ENCODE measurements at places on chromosomes 11 and 22. TPM values are rescaled to one million over a fixed set of nuclear protein-coding genes. Genes with fewer than 3 reads are reported as not detected.

GRCh38 chr22:19843107-19843856, 11.4 kb downstream of the GNB1L start:
- no peak for DNase-seq

GRCh38 chr11:126026579-126026978, 36.1 kb downstream of the CDON start:
- no peak for DNase-seq

- DNase-seq, result peak; percentile 75
These were observed 33.8 kb downstream of the OR2AG2 start for GRCh38 chr11:6737872-6738466.

DNA sequence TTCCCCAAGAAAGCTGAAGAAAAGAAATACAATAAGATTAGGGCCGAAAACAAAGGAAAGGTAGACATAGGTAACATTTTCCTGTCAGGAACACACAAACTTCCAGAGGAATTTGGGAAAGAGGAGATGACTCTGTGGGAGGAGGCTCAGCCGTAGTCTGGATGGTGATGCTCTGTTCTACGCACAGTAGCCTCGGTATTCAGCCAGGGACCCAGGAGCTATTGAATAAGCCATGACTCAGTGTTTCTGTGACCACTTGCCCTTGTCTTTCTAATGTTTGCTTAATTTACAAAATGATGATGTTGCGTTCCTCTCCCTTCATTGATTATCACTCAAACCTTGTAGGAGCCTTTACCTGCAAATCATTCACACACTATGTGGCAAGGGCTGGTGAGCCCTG, 745.0 kb downstream of the NTM start:
- no peak for DNase-seq

GRCh38 chr11:123291201-123291869, 96.3 kb upstream of the CLMP start:
- DNase-seq, result no peak

- DNase-seq, result no peak
These were observed 53.0 kb upstream of the PRR5 start for GRCh38 chr22:44648821-44649565.

DNA sequence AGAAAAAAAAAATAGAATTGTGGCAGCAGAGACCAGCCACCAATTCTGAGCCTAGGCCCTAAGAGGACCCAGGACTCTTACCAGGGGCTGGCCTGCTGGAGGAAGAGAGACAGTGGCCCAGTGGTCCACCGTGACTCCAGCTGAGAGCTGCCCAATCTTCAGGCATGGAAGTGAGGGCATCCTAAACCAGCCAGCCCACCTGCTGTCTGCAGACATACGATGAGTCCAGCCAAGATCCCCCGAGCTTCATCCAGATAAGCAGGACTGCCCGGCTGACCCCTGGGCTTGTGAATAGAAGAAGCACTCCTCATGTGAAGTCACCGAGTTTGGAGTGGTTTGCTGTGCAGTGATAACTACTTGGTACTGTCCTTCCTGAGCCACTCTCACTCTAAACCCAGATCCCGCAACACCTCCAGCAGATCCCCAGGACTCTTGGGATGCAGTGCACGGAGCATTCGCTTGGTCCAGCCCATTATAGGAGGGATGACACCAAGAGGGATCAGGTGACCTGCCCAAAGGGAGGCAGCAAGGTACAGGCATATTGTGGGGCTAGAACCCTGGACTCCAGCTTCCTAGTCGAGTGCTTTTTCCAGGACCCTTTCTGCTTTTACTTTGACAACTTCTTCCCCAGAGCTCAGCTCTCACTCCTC, 41.7 kb upstream of the FGF3 start:
- DNase-seq, result no peak

DNA sequence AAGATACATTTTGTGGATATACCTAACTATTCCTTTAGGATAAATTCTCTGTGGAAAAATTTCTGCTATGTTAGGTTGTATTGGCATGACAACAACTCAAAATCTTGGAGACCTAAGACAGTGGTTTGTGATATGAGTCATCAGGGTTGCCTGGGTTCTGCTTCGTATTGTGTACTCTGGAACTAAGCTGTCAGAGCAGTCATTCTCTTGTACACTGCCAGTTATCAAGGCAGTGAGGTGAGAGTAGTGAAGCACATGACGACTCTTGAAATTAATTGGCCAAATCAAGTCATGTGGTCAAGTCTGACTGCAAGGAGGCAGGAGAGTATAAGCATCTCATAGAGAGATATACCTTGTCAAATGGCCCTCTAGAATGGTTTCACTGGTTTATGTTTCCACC, 104.4 kb downstream of the FANCF start:
- DNase-seq, result no peak

- peak; percentile 8 for DNase-seq
These were observed 729 bp downstream of the IL17RA start for GRCh38 chr22:17085277-17086181.

- DNase-seq, result no peak
These were observed 151.7 kb downstream of the ATXN10 start for GRCh38 chr22:45823336-45823735.

GRCh38 chr11:10481560-10482349, 26.7 kb downstream of the AMPD3 start:
- DNase-seq, result no peak

GRCh38 chr22:39949964-39950737, 10.0 kb upstream of the TMA7B start:
- no peak for DNase-seq

DNA sequence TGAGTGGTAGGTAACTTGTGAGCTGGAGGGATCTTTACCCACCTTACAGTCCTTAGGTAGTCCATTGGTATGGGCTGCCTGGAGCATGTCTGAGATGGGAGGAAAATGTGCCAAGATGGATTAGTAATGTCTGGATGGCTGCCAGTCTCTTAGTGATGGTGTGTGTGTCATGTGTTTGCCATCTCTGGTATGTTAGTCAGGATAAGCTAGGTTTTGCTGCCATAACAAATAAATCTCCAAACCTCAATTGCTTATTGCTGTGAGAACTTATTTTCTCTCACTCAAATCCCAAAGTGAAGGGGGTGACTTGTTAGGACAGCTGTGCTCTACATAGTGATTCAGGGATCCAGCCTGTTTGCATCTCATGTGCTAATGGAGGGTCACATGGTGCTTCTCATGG, 40.9 kb upstream of the MYEOV start:
- DNase-seq, result no peak

DNA sequence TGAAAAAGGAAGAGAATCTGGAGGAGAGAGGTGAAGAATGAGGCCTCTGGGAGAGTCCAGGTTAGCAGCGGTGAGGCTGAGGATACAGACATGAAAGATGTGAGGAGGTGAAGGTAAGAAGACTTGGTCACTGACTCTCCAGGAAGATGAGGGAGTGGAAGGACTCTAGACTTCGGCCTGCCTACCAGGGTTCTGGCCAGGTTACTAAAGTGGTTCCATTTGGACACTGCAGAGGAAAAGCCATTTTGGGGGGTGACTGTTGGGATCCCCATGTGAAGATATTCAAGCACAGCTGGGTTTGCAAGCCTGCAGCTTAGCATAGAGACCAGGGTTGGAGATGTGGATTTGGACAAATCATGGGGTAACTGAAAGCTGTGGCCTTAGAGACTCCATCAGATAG, 7.8 kb downstream of the DCHS1 start:
- DNase-seq, result no peak

DNA sequence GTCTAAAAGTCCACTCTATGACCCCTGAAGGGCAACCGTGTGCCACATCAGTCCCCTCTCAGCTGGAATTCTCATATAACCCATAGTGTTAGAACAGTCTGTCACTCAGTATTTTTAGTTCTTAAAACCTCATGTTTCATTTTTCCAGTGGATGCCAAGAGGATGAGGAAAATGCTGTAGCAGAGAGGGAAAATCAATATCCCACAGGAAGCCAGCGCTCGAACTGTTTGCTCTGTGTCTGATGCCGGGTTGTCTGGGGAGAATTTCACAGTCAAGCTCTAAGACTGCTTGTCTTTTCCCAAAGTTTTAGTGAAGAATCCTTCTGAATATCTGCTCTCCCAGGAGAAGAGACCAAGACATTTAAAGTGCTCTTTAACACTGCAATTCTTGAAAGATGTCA, 360.9 kb downstream of the OPCML start:
- DNase-seq, result no peak

- no peak for DNase-seq
These were observed 53.2 kb upstream of the APOA1 start for GRCh38 chr11:116890607-116891006.

DNA sequence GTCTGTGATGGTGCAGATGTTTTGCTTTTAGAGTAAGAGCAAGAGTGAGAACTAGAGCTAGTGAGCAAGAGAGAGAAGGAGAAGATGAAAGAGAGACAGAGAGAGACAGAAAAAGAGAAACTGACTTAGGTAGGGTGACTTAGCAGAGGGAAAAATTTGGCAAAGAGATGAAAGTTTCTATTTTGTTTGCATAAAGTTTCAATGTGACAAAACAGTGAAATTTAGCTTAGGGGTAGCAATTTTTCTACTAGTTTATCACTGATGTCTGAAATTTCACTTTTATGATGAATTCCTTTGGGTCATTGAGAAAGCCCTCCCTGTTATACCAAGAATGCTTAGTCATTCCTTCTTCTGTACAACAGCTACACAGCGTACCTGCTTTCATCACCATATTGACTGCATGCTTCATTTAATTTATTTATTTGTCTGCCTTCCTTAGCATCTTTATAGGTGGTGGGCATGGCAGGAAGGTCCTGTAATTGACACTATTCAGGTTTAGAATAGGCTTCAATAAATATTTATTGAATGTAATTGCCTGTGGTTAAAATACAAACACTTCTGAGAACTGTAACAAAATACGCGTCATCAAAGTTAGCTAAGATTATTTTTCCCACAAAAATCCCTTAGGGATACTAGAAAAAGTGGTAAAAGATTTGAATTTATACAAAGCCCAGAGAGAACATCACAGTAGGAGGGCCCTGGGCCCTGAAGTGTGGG, 19.9 kb upstream of the CTSC start:
- no peak for DNase-seq

DNA sequence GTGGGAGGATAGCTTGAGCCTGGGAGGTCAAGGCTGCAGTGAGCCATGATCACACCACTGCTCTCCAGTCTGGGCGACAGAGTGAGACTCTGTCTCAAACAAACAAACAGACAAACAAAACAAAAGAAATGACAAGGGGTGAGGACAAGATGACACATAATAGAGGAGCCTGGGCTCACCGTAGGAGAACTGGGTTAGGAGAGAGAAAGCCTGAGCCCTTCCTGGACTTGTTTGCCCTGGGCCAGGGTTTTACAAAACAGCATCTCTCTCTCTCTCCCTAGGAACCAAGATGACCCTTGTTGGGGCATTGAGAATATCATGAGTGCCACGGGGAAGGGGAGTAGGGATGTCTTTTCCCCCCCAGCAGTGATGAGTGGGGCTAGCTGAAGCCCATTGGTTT, 15.7 kb downstream of the ROBO3 start:
- DNase-seq, result no peak

DNA sequence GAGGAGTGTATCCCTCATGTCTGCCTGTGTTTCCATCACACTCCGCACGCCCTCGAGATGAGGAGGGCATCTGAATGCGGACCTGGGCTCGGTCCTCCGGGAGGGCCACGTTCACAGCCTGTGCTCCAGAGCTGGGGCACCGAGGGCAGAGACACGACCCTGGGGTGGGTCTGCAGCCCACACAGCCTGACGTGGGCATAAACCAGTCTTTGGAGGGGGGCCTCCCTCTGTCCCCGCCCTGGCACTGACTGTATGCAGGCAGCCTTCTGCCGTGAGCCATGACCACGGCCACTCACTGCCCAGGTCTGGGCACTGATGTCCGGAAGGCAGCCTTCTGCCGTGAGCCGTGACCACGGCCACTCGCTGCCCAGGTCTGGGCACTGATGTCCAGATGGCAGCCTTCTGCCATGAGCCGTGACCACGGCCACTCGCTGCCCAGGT, 1425.1 kb downstream of the BRD1 start:
- no peak for DNase-seq

The PGR gene
- polyA plus RNA-seq, result not detected

The OR51B4 gene
- polyA plus RNA-seq, result not detected

The RBMXL2 gene
- polyA plus RNA-seq, result not detected

The IGF2 gene
- not detected for polyA plus RNA-seq

The SULT4A1 gene
- not detected for polyA plus RNA-seq

The GLYATL1 gene
- not detected for polyA plus RNA-seq

The NRXN2 gene
- not detected for polyA plus RNA-seq

The ALG8 gene
- polyA plus RNA-seq, result 66.9 TPM

The MMP12 gene
- polyA plus RNA-seq, result not detected

The APOL4 gene
- polyA plus RNA-seq, result not detected

The SCGB2A2 gene
- not detected for polyA plus RNA-seq

The SIK3 gene
- 9.7 TPM for polyA plus RNA-seq

The NXPE2 gene
- not detected for polyA plus RNA-seq

The NNMT gene
- polyA plus RNA-seq, result not detected

Data from CD4-positive, alpha-beta memory T cell (primary cell).